ENCODE measurements at places on chromosomes 6 and 20. TPM values are rescaled to one million over a fixed set of nuclear protein-coding genes. Genes with fewer than 3 reads are reported as not detected.
A peak's percentile ranks its signal among the peaks of the same experiment; 100 is the strongest.

The CDSN gene
- total RNA-seq, result not detected

The NNAT gene
- total RNA-seq, result not detected

The DEFB125 gene
- total RNA-seq, result not detected

The PRL gene
- total RNA-seq, result not detected

The MATN4 gene
- not detected for total RNA-seq

The PCK1 gene
- not detected for total RNA-seq

The MUC22 gene
- total RNA-seq, result not detected

The WFDC10A gene
- not detected for total RNA-seq

GRCh38 chr20:43658069-43658722, 8.7 kb upstream of the MYBL2 start:
- no peaks in the 10 kb centered on the region for H3K27me3 ChIP-seq
- H3K4me1 ChIP-seq, result peaks cover 9% of the 10 kb centered on the region
- no peaks in the 10 kb centered on the region for H3K36me3 ChIP-seq
- H3K27ac ChIP-seq, result peak overlapping the region; percentile 81

DNA sequence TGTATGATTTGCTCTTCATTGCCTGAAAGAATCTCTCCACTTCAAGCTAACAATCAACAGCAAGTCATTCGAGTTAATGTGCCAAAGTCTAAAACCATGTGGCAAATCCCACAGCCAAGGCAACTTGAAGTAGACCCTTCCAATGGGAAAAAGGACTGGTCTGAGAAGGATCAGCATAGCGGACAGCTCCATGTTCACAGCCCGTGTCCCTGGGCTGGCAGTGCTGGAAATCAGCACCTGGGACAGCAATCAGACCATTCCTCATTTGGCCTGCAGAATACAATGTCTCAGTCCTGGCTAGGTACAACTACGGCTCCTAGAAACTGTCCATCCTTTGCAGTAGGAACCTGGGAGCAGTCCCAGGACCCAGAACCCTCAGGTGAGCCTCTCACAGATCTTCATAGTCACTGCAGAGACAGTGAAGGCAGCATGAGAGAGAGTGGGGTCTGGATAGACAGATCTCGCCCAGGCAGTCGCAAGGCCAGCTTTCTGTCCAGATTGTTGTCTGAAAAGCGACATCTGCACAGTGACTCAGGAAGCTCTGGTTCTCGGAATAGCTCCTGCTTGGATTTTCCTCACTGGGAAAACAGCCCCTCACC, 1.1 kb downstream of the GJA10 start:
- no peak overlapping the region for H3K4me3 ChIP-seq
- no peaks in the 10 kb centered on the region for H3K4me1 ChIP-seq
- no peak overlapping the region for H3K27ac ChIP-seq
- no peaks in the 10 kb centered on the region for H3K36me3 ChIP-seq
- DNase-seq, result no peak
- peaks cover 8% of the 10 kb centered on the region for H3K27me3 ChIP-seq

- no peaks in the 10 kb centered on the region for H3K4me1 ChIP-seq
- DNase-seq, result no peak
- no peaks in the 10 kb centered on the region for H3K36me3 ChIP-seq
These were observed 146.0 kb upstream of the PHACTR1 start for GRCh38 chr6:12570461-12571030.

GRCh38 chr6:10531503-10531902, 10.4 kb downstream of the GCNT2 start:
- H3K4me3 ChIP-seq, result no peak overlapping the region
- H3K27me3 ChIP-seq, result no peaks in the 10 kb centered on the region
- no peak for DNase-seq
- peaks cover 45% of the 10 kb centered on the region for H3K4me1 ChIP-seq

- H3K4me1 ChIP-seq, result no peaks in the 10 kb centered on the region
- DNase-seq, result no peak
- no peak overlapping the region for H3K4me3 ChIP-seq
- no peak overlapping the region for H3K27ac ChIP-seq
- no peaks in the 10 kb centered on the region for H3K27me3 ChIP-seq
These were observed 1097.8 kb downstream of the KIF16B start for GRCh38 chr20:15475483-15475882.

DNA sequence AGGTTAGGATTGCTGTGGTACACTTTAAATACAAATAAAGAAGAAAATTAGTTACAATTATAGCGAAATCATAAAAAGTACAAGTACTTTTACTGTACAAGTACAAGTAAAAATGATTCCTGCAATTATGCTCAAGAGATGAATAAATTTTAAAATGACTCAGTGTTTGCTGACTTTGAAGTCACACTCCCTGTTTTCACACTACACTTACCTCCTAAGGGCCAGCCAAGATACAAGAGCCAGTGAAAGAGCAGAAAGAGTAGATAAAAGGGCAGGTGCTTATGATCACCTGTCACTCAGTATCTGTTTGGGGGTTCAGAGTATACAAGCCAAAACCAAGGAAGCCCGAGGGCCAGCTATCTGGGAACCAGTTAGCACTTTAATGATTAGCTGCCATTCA, 41.0 kb upstream of the COL21A1 start:
- H3K36me3 ChIP-seq, result no peaks in the 10 kb centered on the region
- no peak for DNase-seq
- no peaks in the 10 kb centered on the region for H3K27me3 ChIP-seq
- H3K27ac ChIP-seq, result no peak overlapping the region
- no peak overlapping the region for H3K4me3 ChIP-seq

GRCh38 chr6:3340358-3340802, 81.6 kb downstream of the PSMG4 start:
- peaks cover 11% of the 10 kb centered on the region for H3K4me1 ChIP-seq
- no peak for DNase-seq
- H3K36me3 ChIP-seq, result no peaks in the 10 kb centered on the region

DNA sequence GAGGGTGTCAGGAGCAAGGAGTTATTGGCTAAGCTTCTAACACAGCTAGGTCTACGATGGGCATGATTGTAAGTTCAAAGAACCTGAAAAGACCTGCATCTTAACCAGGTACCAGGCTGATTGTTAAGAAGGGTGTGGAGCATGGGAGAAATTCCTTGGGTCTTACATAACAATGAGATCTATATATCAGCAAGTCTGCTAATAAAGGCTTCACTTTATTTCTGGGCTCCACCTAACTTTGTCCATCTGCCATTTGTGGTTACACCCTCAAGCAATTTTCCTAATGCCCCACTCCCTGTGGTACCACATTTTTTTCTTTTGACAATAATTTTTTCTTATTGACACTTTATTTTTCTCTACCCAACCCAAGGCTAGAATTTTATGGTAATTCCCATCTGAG, 223.5 kb upstream of the JAG1 start:
- no peak overlapping the region for H3K27ac ChIP-seq
- no peaks in the 10 kb centered on the region for H3K36me3 ChIP-seq
- no peaks in the 10 kb centered on the region for H3K27me3 ChIP-seq
- H3K4me1 ChIP-seq, result no peaks in the 10 kb centered on the region
- DNase-seq, result no peak
- no peak overlapping the region for H3K4me3 ChIP-seq

GRCh38 chr6:106101466-106101865, 15.3 kb downstream of the PRDM1 start:
- H3K36me3 ChIP-seq, result peaks cover 22% of the 10 kb centered on the region
- H3K27ac ChIP-seq, result peak overlapping the region; percentile 69
- H3K4me1 ChIP-seq, result peaks cover 71% of the 10 kb centered on the region
- no peaks in the 10 kb centered on the region for H3K27me3 ChIP-seq
- peak overlapping the region; percentile 49 for H3K4me3 ChIP-seq
- no peak for DNase-seq

DNA sequence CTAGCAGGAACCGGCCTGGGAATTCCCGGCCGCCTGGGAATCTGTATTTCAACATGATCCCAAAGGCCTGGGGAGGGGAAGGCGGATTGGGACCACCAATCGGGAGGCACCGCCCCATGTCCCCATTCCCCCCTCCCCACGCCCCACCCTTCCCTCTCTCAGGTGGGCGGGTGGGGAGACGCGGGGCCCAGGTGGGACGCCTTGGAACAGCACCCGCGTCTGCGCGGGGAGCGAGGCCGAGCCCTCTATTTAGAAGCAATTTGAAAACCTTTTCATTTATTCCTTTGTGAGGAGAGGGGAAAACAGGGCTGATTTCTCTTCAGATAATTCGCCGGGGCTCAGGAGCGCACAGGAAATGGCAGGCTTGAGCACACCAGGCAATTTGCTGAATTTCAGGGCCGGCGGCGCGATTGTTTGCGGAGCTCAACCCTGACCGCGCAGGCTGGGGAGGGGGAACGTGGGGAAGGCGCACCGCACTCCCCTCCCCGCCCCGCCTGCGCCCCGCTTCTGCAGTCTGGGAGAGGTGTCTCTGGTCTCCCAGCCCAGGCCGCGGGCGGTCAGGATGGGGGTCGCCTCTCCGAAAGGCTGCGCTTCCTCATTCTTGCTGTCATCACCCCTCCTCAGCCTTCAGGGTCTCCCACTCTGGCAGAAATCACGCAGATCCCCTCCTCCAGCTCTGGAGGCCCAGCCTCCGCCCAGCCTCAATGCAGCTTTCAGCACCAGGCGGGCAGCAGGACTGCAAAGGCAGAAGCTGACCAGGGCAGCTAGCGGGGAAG, 170.0 kb downstream of the GRM4 start:
- no peaks in the 10 kb centered on the region for H3K36me3 ChIP-seq
- H3K27ac ChIP-seq, result no peak overlapping the region
- H3K4me3 ChIP-seq, result no peak overlapping the region
- no peaks in the 10 kb centered on the region for H3K4me1 ChIP-seq

DNA sequence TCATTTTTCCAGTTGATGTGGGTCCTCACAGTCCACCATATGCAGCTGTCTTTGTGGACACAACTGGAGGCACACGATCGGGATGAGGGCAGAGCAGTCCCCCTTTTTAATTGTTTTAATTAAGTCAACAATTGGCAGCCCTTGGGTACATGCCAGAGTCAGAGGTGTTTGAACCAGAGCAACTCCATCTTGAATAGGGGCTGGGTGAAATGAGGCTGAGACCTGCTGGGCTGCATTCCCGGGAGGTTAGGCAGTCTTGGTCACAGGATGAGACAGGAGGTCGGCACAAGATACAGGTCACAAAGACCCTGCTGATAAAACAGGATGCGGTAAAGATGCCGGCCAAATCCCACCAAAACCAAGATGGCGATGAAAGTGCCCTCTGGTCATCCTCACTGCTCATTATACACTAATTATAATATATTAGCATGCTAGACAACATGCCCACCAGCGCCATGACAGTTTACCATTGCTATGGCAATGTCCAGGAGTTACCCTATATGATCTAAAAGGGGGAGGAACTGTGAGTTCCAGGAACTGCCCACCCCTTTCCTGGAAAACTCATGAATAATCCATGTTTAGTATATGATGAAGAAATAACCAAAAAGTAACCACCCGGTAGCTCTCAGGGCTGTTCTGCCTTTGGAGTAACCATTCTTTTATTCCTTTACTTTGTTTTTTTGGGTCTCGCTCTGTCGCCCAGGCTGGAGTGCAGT, 31.8 kb upstream of the BLCAP start:
- peaks cover 10% of the 10 kb centered on the region for H3K27me3 ChIP-seq
- H3K4me3 ChIP-seq, result no peak overlapping the region
- no peaks in the 10 kb centered on the region for H3K36me3 ChIP-seq
- DNase-seq, result no peak

- H3K4me1 ChIP-seq, result no peaks in the 10 kb centered on the region
- no peak overlapping the region for H3K4me3 ChIP-seq
- no peak overlapping the region for H3K27ac ChIP-seq
- H3K27me3 ChIP-seq, result no peaks in the 10 kb centered on the region
- H3K36me3 ChIP-seq, result no peaks in the 10 kb centered on the region
These were observed 764.3 kb downstream of the QKI start for GRCh38 chr6:164178679-164179332.

Data from CD4-positive, alpha-beta memory T cell (primary cell).